ENCODE measurements at places on chromosomes 12 and 14.

DNA sequence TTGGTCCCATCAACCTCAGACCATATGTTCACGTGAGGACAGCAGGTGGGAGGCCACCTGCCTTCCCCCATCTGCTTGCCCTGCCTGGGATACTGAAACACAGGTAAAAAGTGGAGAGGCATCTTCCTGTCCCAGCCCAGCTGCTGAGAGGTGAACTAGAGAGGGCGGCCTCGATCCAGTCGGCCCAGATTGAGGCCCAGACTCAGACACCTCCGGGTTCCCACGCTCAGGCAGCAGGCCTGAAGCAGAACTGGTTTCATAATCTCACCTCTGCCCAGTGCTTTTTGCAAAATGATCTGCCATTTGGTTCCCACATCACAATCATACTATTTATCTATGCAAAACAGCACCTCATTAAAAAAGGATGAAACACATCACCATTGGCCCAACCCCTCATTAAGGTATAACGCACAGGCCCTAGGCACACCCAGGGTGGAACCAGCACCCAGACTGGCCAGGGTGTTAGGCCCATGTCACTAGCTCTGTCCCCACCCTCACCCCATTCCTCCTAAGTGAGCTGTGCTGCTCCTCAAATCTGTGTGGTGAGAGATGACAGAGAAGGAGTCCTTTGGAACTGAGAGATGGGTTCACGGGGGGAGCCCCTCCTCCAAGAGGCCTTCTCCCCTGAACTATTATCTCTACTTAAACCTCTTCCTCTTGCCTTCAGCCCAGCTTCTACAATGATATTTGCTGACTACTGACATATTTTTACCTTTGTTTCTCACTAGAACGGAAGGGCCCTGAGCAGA, 81.1 kb downstream of the ZFP36L1 start:
- no peak for DNase-seq

GRCh38 chr14:88079624-88080023, 74.7 kb downstream of the GPR65 start:
- no peak for DNase-seq

- no peak for DNase-seq
These were observed 51.1 kb upstream of the HIF1A start for GRCh38 chr14:61644175-61644574.

DNA sequence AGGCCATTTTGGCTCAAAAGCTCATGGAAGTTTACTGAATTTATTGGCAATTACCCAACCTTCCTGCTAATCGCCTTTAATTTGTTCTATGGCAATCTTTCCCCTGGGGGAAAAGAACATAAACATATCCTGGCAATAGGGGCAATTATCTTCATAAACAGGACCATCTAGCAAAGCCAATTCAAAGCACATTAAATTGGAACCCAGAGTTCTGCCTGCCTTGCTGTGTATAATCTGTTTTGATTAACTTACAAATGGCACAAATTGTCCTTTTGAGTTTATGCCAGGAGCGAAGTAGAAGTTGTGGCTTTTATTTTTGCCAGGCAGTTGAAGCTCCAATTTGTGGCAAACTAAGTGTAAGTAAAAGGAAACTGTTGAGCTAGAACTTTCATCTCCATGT, 68.6 kb downstream of the C12orf50 start:
- DNase-seq: no peak

- DNase-seq: no peak
These were observed 27.3 kb downstream of the CKAP4 start for GRCh38 chr12:106220536-106220935.
